ENCODE measurements at places on chromosomes 5 and 9. TPM values are rescaled to one million over a fixed set of nuclear protein-coding genes. Genes with fewer than 3 reads are reported as not detected.

The C9orf50 gene
- not detected for total RNA-seq

The LHX3 gene
- total RNA-seq: not detected

The BHMT2 gene
- total RNA-seq: 4.7 TPM

The MORN5 gene
- total RNA-seq: not detected

The TRUB2 gene
- 19.1 TPM for total RNA-seq

The SPOCK1 gene
- total RNA-seq: 4.0 TPM

The AK3 gene
- total RNA-seq: 44.2 TPM

The SPATA31A6 gene
- total RNA-seq: not detected

The LOX gene
- 26.8 TPM for total RNA-seq

The SHC3 gene
- total RNA-seq: 12.9 TPM

The CTSV gene
- 0.43 TPM for total RNA-seq

The NTMT1 gene
- total RNA-seq: 25.6 TPM

The ELAVL2 gene
- not detected for total RNA-seq

The CCDC180 gene
- total RNA-seq: 4.0 TPM

- no peak for DNase-seq
- H3K4me1 ChIP-seq: no peaks in the 10 kb centered on the region
- H3K27ac ChIP-seq: no peak overlapping the region
- no peaks in the 10 kb centered on the region for H3K36me3 ChIP-seq
- H3K4me3 ChIP-seq: no peak overlapping the region
- no peaks in the 10 kb centered on the region for H3K27me3 ChIP-seq
Observed at GRCh38 chr9:83384214-83384613, 154.0 kb downstream of the FRMD3 start.

DNA sequence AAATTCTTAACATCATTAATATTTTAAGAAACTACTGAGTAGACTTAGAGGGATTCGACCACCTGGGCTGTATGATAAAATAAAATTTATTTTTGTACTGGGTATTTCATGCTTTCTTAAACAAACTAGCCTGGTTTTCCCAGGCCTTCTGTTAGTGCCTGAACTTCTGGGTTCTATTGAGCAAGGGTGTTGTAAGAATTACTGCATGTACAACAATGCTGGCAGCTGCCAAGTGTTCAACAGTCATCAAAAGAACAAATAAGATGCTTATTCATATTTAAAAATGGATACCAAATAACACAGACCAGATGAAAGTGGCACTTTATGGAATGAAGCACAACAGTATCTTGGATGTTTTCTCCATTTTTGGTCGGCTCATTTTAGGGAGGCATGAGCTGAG, 123.2 kb upstream of the FBXL7 start:
- no peak for DNase-seq
- no peaks in the 10 kb centered on the region for H3K4me1 ChIP-seq
- H3K4me3 ChIP-seq: no peak overlapping the region
- no peaks in the 10 kb centered on the region for H3K36me3 ChIP-seq
- no peaks in the 10 kb centered on the region for H3K27me3 ChIP-seq

- H3K27me3 ChIP-seq: no peaks in the 10 kb centered on the region
- H3K4me3 ChIP-seq: no peak overlapping the region
- no peak overlapping the region for H3K27ac ChIP-seq
- H3K4me1 ChIP-seq: peaks cover 12% of the 10 kb centered on the region
Observed at GRCh38 chr9:32389365-32389764, 4.9 kb downstream of the ACO1 start.

- no peaks in the 10 kb centered on the region for H3K4me1 ChIP-seq
- H3K27me3 ChIP-seq: no peaks in the 10 kb centered on the region
- H3K4me3 ChIP-seq: no peak overlapping the region
- no peak for DNase-seq
Observed at GRCh38 chr5:111043712-111044506, 27.6 kb upstream of the TSLP start.

DNA sequence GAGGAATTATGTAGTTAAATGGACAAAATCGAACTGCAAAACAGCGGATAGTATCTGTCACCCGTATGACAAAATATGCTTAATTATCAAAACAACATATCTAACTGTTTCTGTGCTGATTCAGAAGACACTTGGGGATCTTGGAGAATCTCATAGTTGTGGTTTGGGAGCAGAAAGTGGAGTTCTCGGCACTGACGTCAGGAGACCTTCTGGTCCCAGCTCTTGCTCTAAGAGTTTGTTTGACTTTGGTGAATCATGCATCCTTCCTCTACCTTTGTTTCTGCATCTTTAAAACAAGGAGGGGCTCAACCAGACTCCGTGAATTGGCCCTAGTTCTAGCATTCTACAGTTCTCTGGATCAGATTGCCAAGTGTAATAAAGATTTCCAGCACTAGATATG, 37.0 kb upstream of the TAF1L start:
- no peak overlapping the region for H3K4me3 ChIP-seq
- H3K27me3 ChIP-seq: no peaks in the 10 kb centered on the region
- H3K4me1 ChIP-seq: no peaks in the 10 kb centered on the region
- no peak overlapping the region for H3K27ac ChIP-seq

GRCh38 chr5:124554746-124555578, 191.5 kb downstream of the ZNF608 start:
- H3K27ac ChIP-seq: no peak overlapping the region
- no peak overlapping the region for H3K4me3 ChIP-seq
- no peaks in the 10 kb centered on the region for H3K36me3 ChIP-seq
- H3K27me3 ChIP-seq: no peaks in the 10 kb centered on the region
- no peak for DNase-seq
- no peaks in the 10 kb centered on the region for H3K4me1 ChIP-seq

DNA sequence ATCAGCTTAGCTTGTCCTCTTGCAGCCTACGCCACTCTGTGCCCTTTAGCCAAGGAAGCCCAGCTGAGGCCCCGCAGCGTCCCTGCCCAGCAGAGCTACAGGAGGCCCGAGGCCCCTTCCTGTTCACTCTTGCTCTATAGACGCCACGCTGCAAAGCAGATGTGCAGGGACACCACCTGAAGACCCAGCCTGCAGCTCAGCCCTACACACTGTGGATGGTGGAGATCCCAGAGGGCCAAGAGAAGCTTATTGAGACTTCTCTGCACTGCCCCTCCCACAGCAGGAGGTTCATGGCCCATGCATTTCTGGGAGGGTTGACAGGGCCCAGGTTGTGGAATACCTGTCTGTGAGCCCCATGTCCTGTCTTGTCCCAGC, 33.6 kb downstream of the IRF1 start:
- DNase-seq: no peak
- H3K36me3 ChIP-seq: peaks cover 13% of the 10 kb centered on the region
- H3K4me3 ChIP-seq: no peak overlapping the region
- peaks cover 56% of the 10 kb centered on the region for H3K4me1 ChIP-seq

DNA sequence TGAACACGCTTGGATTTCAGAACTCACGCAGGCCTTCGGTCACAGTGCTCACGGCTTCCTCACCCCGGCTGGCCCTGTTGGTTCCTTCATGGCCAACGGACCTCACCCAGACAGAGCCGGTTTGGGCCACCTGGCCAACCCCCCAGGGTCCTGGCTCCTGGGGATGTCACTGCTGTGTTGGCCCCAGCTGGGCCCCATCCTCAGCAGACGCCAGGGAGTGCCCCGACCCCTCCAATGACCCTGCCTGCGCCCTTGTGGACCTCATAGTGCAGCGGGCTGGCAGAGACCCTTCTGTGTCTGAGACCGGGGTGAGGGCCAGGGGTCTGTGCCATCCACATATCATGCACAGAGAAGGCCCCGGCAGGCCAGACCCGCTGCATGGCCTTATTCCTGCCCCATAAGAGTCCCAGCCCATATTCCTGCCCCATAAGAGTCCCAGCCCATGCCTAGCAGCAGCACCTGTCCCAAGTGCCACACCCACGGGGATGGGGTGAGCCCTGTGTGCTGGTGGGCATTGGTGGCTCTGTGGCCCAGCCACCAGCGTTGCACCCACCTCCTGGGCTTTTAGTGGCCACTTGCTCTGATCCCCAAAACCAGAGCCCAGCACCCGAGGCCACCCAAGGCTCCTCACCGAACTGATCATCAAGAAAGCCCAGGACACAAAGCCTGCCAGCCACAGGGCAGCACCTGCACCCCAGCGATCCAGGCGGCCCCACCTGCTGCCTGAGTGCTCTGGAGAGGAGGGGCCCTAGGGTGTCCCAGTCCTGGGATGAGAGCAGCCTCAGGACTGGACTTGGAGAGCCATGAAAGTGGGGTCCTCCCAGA, 1.3 kb upstream of the LPCAT1 start:
- H3K4me1 ChIP-seq: peaks cover 15% of the 10 kb centered on the region
- peak; percentile 67 for DNase-seq
- peaks cover 8% of the 10 kb centered on the region for H3K36me3 ChIP-seq
- H3K4me3 ChIP-seq: no peak overlapping the region

GRCh38 chr9:135448663-135449100, 30.9 kb upstream of the PPP1R26 start:
- H3K27me3 ChIP-seq: no peaks in the 10 kb centered on the region
- H3K4me3 ChIP-seq: no peak overlapping the region
- H3K36me3 ChIP-seq: no peaks in the 10 kb centered on the region

- no peak overlapping the region for H3K4me3 ChIP-seq
- DNase-seq: no peak
- no peaks in the 10 kb centered on the region for H3K4me1 ChIP-seq
- H3K27ac ChIP-seq: no peak overlapping the region
Observed at GRCh38 chr5:35838370-35839042, 18.2 kb upstream of the IL7R start.

DNA sequence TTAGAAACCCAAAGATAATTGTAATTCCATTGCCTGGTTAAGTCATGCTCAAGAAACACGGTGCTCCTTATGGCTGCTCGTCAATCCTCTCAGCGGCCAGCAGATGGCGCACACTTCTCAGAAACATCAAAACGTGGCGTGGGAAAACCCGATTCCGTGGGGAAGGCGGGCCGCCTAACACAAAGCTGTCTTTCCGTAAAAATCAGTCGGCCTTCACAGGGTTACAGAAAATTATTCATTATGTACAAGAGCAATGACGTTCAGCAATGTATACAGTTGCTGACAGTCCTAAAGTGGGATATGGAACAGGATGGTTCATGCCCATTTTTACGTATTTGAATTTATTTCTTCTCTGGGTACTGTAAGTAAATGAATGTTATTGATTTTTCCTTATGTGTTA, 83.5 kb downstream of the PDE4D start:
- peak; percentile 83 for DNase-seq
- H3K4me1 ChIP-seq: no peaks in the 10 kb centered on the region
- peaks cover 9% of the 10 kb centered on the region for H3K27me3 ChIP-seq
- no peaks in the 10 kb centered on the region for H3K36me3 ChIP-seq
- no peak overlapping the region for H3K27ac ChIP-seq

DNA sequence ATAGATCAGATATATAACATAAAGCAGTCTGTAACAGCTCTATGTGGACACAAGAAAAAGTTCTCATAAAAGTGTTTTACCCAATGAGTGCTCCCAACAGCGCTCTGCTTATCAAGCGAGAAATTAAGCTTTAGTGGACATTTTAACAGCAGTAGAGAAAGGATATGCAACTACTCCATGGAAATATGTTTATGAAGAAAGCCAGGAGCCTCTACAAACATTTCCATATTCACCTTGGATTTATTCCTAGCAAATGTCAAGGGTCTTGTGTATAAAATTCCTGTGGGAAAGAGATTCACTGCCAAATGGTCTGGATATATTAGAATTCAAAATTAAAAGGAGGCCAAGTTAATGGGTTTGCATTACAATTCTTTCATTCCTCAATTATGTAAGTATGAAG, 66.5 kb downstream of the DTWD2 start:
- no peaks in the 10 kb centered on the region for H3K36me3 ChIP-seq
- H3K4me3 ChIP-seq: no peak overlapping the region
- H3K27me3 ChIP-seq: no peaks in the 10 kb centered on the region
- H3K4me1 ChIP-seq: no peaks in the 10 kb centered on the region

- no peaks in the 10 kb centered on the region for H3K27me3 ChIP-seq
- no peak overlapping the region for H3K4me3 ChIP-seq
- no peaks in the 10 kb centered on the region for H3K4me1 ChIP-seq
- no peak for DNase-seq
Observed at GRCh38 chr9:98559561-98559960, 149.2 kb downstream of the GABBR2 start.

GRCh38 chr9:84278130-84278529, 62.4 kb downstream of the SLC28A3 start:
- no peak overlapping the region for H3K27ac ChIP-seq
- DNase-seq: no peak
- no peaks in the 10 kb centered on the region for H3K36me3 ChIP-seq
- no peak overlapping the region for H3K4me3 ChIP-seq

DNA sequence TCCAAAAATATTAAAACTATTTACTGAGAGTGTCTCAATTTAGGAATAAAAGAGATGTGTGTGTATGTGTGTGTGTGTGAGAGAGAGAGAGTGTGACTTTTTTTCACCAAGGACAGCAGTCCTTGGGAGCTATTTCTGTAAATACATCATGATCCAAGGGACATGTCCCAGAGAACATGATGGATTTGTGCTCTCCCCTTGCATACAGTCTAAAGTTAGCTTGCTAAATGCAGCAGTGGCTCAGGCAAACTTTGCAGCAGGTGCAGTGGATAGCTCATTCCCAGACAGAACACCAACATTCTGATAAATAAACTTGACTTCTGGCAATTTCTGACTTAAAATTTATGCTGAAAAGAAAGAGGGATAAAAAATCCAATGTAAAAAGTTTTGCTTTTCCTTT, 55.4 kb upstream of the SGCD start:
- H3K4me1 ChIP-seq: no peaks in the 10 kb centered on the region
- no peaks in the 10 kb centered on the region for H3K27me3 ChIP-seq
- no peaks in the 10 kb centered on the region for H3K36me3 ChIP-seq
- no peak overlapping the region for H3K27ac ChIP-seq
- no peak overlapping the region for H3K4me3 ChIP-seq

GRCh38 chr5:159216454-159216853, 7.1 kb upstream of the RNF145 start:
- DNase-seq: no peak
- H3K36me3 ChIP-seq: no peaks in the 10 kb centered on the region
- no peaks in the 10 kb centered on the region for H3K27me3 ChIP-seq
- no peak overlapping the region for H3K27ac ChIP-seq
- H3K4me1 ChIP-seq: peaks cover 10% of the 10 kb centered on the region

DNA sequence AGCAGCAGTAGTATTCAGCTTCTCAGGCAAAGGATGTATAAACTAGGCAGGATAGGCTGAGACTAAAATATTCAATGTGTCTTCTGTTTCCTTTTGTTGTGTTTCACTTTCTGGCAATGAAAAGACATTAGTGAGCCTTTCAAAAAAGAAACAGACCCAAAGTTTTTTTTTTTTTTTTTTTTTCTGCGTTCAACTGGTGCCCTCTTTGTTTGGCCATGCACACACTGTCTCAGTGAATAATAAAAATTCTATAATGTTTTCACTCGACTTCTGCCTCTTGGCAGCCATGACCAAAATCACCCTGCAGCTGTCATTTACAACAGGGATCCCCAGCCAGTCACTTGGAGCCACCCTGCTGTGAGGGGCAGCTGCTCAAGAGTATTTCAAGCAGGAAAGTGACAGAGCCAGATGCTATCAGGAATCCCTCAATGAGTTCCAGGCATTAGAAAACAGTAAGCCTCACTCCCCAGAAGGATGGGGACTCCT, 44.0 kb upstream of the MAN2A1 start:
- no peak overlapping the region for H3K27ac ChIP-seq
- DNase-seq: no peak
- no peaks in the 10 kb centered on the region for H3K27me3 ChIP-seq
- no peaks in the 10 kb centered on the region for H3K36me3 ChIP-seq
- no peaks in the 10 kb centered on the region for H3K4me1 ChIP-seq
- H3K4me3 ChIP-seq: no peak overlapping the region
